ENCODE measurements at places on chromosomes 7 and 10.

DNA sequence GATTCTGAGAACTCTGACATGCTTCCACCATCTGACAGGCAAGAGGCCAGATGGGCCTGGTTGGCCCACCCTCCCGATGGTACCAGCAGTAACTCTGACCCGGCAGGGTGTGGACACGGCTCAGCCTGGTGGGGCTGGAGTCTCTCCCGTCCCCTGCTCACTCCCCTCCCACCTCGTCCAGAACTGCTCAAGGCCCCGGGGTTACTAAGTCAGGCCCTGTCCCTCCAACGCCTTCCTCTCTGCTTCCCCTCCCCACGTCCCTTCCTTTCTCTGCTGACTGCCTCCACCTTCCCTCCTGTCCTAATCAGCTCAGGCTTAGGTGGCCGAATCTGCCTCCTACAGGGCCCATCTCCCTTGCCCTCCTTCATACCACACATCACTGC, 12.5 kb downstream of the CALML5 start:
- no peak for DNase-seq

GRCh38 chr10:114520453-114520852, 116.2 kb upstream of the AFAP1L2 start:
- peak; percentile 67 for DNase-seq

- DNase-seq = no peak
Observed at GRCh38 chr10:48491392-48492139, 113.3 kb downstream of the ARHGAP22 start.

DNA sequence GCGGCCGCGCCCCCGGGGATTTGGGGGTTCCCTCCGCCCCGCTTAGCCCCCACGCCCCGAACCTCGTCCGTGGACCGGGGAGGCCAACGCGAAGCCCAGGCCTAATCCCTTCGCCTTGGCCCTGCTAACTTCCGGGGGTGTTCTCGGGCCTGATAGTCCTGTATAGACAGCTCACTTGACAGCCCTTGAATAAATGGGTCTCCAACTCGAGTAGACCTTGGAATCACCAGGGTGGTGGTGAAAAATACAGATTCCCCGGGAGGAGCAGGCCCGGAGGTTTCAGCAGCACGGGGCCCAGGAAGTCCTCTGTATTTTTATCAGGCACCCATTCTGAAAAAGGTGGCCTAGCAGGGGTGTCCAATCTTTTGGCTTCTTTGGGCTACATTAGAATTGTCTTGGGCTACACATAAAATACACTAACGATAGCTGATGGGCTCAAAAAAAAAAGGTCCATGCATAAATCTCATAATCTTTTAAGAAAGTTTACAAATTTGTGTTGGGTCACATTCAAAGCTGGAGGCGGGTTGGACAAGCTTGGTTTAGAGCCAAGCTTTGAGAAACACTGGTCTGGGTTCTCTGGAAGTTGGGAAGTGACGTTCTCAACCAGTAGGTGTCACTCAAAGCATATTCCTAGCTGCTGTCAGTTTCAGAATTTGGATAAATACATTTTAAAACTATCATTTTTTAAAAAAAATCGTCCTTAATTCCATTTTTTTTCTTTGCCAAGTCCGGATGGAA, 221.7 kb downstream of the PHTF2 start:
- DNase-seq = peak; percentile 67

DNA sequence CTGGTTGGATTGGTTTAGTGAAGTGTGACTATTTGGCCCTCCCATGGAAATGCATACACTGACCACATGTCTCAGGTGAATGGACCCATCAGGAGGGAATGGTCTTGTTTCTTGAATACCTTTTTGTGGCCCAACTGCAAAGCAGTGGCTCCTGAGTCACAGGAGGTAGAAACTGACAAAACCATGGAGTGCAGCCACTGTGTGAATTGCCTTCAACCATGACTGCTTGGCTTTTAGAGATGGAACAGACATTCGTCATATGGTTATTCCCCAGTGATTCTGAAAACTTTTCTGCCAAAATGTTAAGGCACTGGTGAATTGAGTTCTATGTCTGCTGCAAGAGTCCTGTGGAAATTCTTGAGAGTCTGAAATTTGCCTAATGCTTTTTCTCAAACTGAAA, 64.7 kb downstream of the CDK14 start:
- no peak for DNase-seq

GRCh38 chr10:29600067-29600466, 34.7 kb downstream of the SVIL start:
- no peak for DNase-seq

GRCh38 chr10:111278266-111278665, 201.4 kb downstream of the ADRA2A start:
- DNase-seq = no peak

- DNase-seq = no peak
Observed at GRCh38 chr7:27128034-27128433, 2.5 kb downstream of the HOXA4 start.

- no peak for DNase-seq
Observed at GRCh38 chr10:78314651-78315050, 281.0 kb downstream of the RPS24 start.

Measured in LoVo (cell line).